ENCODE measurements at places on chromosomes 11 and 22. TPM values are rescaled to one million over a fixed set of nuclear protein-coding genes. Genes with fewer than 3 reads are reported as not detected.

SSTR3 gene
- 1.3 TPM for total RNA-seq

SLN gene
- 13.7 TPM for total RNA-seq

CNTF gene
- 3.1 TPM for total RNA-seq

SLC35E4 gene
- 1.4 TPM for total RNA-seq

TYMP gene
- 46.4 TPM for total RNA-seq

MS4A12 gene
- total RNA-seq, result not detected

- peaks cover 9% of the 10 kb centered on the region for H3K4me1 ChIP-seq
- H3K27ac ChIP-seq, result no peak overlapping the region
- no peaks in the 10 kb centered on the region for H3K27me3 ChIP-seq
- DNase-seq, result no peak
Measured at GRCh38 chr22:29263791-29264276, 3.9 kb downstream of the RHBDD3 start.

DNA sequence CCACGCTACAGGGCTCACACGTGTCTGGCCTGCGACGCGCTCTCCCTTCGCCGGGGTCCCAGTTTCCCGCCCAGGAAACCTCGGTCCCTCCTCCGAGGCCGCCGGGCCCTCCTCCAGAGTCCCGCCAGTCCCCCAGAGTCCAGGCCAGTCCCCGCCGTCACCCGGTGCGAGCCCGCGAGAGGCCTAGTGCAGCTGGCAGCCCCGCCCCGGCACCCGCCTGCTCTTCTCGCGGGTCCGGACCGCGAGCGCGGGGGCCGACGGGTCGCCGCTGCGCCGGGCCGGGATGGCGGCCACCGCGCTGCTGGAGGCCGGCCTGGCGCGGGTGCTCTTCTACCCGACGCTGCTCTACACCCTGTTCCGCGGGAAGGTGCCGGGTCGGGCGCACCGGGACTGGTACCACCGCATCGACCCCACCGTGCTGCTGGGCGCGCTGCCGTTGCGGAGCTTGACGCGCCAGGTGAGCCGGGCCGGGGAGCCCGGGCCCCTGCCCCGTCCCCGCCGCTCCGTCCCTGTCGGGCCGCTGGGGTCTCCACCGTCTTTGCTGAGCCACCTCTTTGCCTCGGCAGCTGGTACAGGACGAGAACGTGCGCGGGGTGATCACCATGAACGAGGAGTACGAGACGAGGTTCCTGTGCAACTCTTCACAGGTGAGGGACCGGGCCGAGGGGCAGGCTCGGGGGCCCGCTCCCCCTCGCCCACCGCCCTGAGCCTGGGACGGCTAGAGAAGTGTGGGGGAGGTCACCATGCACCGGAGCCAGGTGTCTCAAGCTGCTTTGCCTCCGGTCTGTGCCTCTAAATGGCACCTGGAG lies at the start of gene PTPMT1:
TSS of gene PTPMT1 (plus strand) at position 260 of the 809 bp plus-strand sequence. CDS start at position 284, 24 bp downstream.
- no peaks in the 10 kb centered on the region for H3K27me3 ChIP-seq
- peak within 1 kb of the TSS; percentile 81 for H3K27ac ChIP-seq
- peak within 1 kb of the TSS; percentile 95 for H3K4me3 ChIP-seq
- H3K4me1 ChIP-seq, result peaks cover 13% of the 10 kb centered on the region

DNA sequence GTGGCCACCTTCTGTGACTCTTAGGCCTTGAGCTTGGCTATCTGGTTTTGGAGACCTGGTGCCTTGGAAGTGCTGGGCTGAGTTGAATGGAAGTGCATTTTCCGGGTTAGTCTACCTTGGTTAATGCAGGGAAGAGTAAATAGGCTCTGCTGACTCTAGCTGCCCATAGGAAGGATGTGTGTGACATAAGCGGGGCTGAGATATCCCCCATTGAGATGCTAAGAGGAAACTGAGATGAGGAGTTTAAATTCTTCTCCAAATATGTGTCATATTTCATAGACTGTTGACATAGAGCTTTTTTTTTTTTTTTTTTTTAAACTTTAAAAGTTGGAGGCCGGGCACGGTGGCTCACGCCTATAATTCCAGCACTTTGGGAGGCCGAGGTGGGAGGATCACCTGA lies 30.8 kb downstream of the ZNRF3 start:
- no peaks in the 10 kb centered on the region for H3K27me3 ChIP-seq
- no peak overlapping the region for H3K27ac ChIP-seq
- peaks cover 53% of the 10 kb centered on the region for H3K4me1 ChIP-seq
- no peak overlapping the region for H3K4me3 ChIP-seq
- H3K36me3 ChIP-seq, result no peaks in the 10 kb centered on the region
- DNase-seq, result no peak

- H3K36me3 ChIP-seq, result no peaks in the 10 kb centered on the region
- no peak for DNase-seq
- no peak overlapping the region for H3K27ac ChIP-seq
- H3K27me3 ChIP-seq, result no peaks in the 10 kb centered on the region
- H3K4me3 ChIP-seq, result no peak overlapping the region
- H3K4me1 ChIP-seq, result no peaks in the 10 kb centered on the region
Measured at GRCh38 chr11:27555264-27555663, 48.7 kb upstream of the LIN7C start.

DNA sequence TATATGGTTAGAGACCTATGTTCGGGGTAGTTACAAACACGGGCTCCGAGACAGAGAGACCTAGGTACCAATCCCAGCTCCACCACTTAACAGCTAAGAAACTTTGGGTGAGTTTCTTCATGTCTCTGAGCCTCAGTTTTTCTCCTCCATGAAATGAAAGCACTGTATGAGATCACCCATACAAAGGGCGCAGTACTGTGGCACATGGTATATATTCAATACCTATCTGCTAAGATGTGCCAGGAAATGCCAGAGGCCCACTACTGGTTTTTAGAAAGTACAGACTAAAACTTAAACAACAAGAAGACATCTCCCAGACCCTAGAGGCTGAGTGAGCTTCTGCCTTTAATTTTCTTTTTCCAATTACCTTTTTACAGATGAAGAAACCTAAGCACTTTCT lies 69.5 kb downstream of the SLC1A2 start:
- no peaks in the 10 kb centered on the region for H3K27me3 ChIP-seq
- peaks cover 11% of the 10 kb centered on the region for H3K4me1 ChIP-seq
- DNase-seq, result no peak
- no peak overlapping the region for H3K4me3 ChIP-seq

GRCh38 chr22:20946080-20946986 lies 20.7 kb upstream of the AIFM3 start:
- no peaks in the 10 kb centered on the region for H3K27me3 ChIP-seq
- H3K36me3 ChIP-seq, result no peaks in the 10 kb centered on the region
- no peak overlapping the region for H3K4me3 ChIP-seq
- peaks cover 5% of the 10 kb centered on the region for H3K4me1 ChIP-seq
- no peak for DNase-seq
- no peak overlapping the region for H3K27ac ChIP-seq

DNA sequence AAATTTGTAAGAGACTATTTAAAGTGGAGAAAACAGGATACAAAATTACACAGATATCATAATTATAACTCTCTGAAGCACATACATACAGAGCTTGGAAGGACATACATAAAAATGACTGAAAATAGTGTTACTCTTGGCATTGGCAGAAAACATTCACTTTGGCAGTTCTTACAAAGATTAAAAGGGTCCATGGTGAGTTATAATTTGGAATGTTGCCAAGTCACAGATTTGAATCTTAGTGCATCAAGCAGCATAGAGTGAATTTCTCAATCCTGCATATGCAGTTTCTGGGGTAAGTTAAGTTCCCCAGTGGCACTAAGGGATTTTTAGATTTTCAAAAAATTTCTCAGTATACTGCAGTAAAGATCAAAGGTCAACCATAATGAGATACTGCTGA lies 115.9 kb downstream of the CCDC81 start:
- no peak for DNase-seq
- H3K4me3 ChIP-seq, result no peak overlapping the region
- no peak overlapping the region for H3K27ac ChIP-seq
- no peaks in the 10 kb centered on the region for H3K27me3 ChIP-seq

DNA sequence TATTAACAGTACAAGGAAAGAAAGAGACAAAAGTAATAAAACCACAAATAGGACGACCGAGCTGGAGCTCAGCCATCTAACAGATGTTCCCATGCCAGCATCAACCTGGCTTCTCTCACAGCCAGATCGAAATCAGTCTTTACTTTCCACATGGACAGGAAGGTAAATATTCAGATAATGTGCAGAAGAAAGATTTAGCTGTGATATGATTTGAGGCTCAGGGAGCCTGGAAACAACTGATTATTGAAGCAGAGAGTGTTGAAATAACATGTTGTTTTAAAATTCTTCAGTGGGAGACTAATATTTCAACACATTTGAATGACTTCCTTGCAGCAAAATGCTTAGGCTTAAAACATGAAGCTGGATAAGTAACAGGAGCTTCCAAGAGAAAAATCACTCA lies 546.8 kb downstream of the ETS1 start:
- no peak for DNase-seq
- H3K36me3 ChIP-seq, result no peaks in the 10 kb centered on the region
- no peak overlapping the region for H3K4me3 ChIP-seq
- no peaks in the 10 kb centered on the region for H3K4me1 ChIP-seq
- H3K27ac ChIP-seq, result no peak overlapping the region

GRCh38 chr11:78187366-78188285 lies 800 bp downstream of the KCTD21 start:
- peak overlapping the region; percentile 98 for H3K27ac ChIP-seq
- no peaks in the 10 kb centered on the region for H3K27me3 ChIP-seq
- H3K36me3 ChIP-seq, result no peaks in the 10 kb centered on the region
- no peak for DNase-seq

DNA sequence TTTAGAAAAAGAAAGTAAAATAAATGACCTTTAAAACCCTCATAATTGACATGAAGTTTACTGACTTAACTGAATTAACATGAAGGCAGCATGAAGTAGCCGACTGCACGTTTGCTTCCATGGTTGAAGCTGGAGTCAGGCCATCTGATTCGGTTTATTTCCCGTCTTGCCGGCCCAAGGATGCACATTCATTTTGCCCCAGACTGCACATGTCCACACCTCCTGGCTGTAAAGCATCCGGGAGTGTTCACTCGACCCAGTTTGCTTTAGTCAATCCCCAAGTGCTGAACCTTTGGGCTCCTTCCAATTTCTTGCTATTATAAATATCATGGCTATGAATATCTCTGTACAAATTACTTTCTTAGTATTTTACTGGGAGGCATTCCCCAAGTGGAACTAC lies 17.7 kb upstream of the TUB start:
- H3K4me1 ChIP-seq, result peaks cover 17% of the 10 kb centered on the region
- no peak overlapping the region for H3K27ac ChIP-seq
- DNase-seq, result peak; percentile 3
- no peaks in the 10 kb centered on the region for H3K36me3 ChIP-seq

GRCh38 chr22:39871008-39871798 lies 22.4 kb downstream of the ENTHD1 start:
- H3K27ac ChIP-seq, result no peak overlapping the region
- no peak for DNase-seq
- no peaks in the 10 kb centered on the region for H3K4me1 ChIP-seq
- H3K36me3 ChIP-seq, result no peaks in the 10 kb centered on the region

GRCh38 chr11:134367781-134368180 lies 36.0 kb downstream of the GLB1L2 start:
- H3K4me3 ChIP-seq, result no peak overlapping the region
- no peaks in the 10 kb centered on the region for H3K27me3 ChIP-seq
- no peak overlapping the region for H3K27ac ChIP-seq

- H3K4me3 ChIP-seq, result no peak overlapping the region
- no peak for DNase-seq
- peaks cover 13% of the 10 kb centered on the region for H3K4me1 ChIP-seq
- no peaks in the 10 kb centered on the region for H3K36me3 ChIP-seq
- no peak overlapping the region for H3K27ac ChIP-seq
- H3K27me3 ChIP-seq, result no peaks in the 10 kb centered on the region
Measured at GRCh38 chr11:47071341-47071740, 105.3 kb downstream of the ARFGAP2 start.

- no peak overlapping the region for H3K4me3 ChIP-seq
- no peaks in the 10 kb centered on the region for H3K36me3 ChIP-seq
- DNase-seq, result no peak
- H3K27me3 ChIP-seq, result no peaks in the 10 kb centered on the region
- no peak overlapping the region for H3K27ac ChIP-seq
Measured at GRCh38 chr11:118514103-118514502, 13.2 kb upstream of the TTC36 start.

GRCh38 chr11:131537748-131538147 lies 167.3 kb downstream of the NTM start:
- H3K4me1 ChIP-seq, result no peaks in the 10 kb centered on the region
- peaks cover 10% of the 10 kb centered on the region for H3K27me3 ChIP-seq
- H3K4me3 ChIP-seq, result no peak overlapping the region
- H3K27ac ChIP-seq, result no peak overlapping the region
- DNase-seq, result no peak

GRCh38 chr11:105100206-105100605 lies 39.4 kb downstream of the CARD18 start:
- no peaks in the 10 kb centered on the region for H3K4me1 ChIP-seq
- no peaks in the 10 kb centered on the region for H3K36me3 ChIP-seq
- no peak overlapping the region for H3K27ac ChIP-seq
- no peaks in the 10 kb centered on the region for H3K27me3 ChIP-seq
- H3K4me3 ChIP-seq, result no peak overlapping the region

DNA sequence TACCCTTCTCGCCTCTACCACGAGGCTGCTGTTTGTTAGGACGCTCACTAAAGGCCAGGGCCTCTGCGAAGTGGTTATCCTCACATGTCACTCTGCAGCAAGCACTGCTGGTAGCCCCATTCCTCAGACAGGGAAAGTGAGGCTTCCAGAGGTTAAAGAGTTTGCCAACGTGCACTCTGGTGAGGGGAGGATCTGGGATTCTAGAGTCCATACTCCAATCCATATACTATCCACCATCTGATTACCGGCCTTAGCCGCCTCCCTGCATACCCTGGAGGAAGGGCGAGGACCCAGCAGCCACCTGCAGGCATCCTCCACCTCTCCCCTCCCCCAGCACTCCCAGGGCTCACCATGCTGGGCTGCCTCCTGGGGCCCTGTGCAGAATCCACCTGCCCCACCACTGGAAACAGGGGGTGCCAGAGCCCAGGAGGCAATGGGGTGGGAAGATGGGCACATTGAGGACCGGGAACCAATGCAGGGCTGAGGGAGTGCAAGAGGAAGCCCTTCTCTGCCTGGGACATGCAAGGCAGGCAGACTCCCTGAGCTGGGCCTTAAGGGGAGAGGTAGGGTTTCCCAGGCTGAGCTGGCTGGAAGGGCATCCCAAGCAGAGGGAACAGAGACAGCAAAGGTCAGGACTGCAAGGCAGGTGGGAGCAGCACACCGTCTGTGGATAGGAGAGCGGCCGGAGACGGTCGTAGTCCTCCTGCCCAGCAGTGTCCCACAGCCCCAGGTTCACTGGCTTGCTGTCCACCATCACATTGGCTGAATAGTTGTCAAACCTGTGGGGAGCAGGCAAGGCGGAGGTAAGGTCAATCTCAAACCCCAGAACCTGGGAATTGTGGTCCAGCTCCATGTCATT lies 11.7 kb downstream of the RAC2 start:
- H3K27me3 ChIP-seq, result no peaks in the 10 kb centered on the region
- DNase-seq, result no peak
- no peaks in the 10 kb centered on the region for H3K36me3 ChIP-seq
- no peak overlapping the region for H3K27ac ChIP-seq
- H3K4me1 ChIP-seq, result peaks cover 16% of the 10 kb centered on the region
